ENCODE measurements at places on chromosomes 6 and 20. TPM values are rescaled to one million over a fixed set of nuclear protein-coding genes. Genes with fewer than 3 reads are reported as not detected.

PABPC1L gene
- 13.3 TPM for total RNA-seq

CRISP3 gene
- not detected for total RNA-seq

PAQR8 gene
- 1.1 TPM for total RNA-seq

GSTA3 gene
- not detected for total RNA-seq

PLA2G7 gene
- not detected for total RNA-seq

SIRPD gene
- not detected for total RNA-seq

TPD52L1 gene
- 56.8 TPM for total RNA-seq

WFDC12 gene
- total RNA-seq: not detected

AVP gene
- not detected for total RNA-seq

CRNKL1 gene
- 22.8 TPM for total RNA-seq
